ENCODE measurements at places on chromosomes 4 and X.

GRCh38 chr4:28014469-28014868 lies 1153.8 kb downstream of the STIM2 start:
- DNase-seq, result no peak

DNA sequence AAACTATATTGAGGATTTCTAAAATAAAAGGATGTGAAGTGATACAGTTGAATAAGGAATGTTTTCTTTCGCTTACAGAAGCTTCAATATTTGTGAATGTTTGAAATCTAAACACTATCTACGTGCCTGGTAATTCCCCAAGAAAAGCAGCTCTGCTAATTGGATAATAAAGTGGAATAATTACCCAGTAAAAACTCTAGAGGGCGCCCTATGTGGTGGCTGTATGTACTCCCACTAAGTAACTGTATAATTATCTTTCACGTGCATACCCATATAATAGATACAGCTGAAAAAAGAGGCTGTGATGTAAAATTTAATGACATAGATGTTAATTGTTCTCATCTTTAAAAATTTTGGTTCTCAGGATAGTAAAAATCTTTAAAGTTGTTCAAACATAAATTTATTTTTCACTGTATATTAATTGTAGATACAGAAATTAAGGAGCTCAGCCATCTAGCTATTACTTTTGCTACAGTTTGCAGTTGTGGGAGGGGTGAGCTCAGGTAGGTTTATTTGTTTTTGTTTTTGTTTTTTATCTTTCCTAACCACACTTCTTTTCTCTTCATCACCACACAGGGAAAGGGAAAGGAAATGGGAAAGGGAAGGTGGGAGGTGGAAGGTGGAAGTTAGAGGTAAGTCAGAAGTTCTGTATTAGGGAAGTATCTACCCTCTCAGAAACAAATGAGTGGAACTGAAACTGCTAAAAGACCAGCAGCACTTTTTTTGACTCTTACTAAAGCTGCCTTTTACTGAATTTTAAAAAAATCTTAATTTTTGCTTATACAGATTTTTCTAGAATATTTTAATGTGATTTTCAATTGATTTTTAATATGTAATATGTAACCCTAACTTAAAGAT lies 151.7 kb upstream of the RPS6KA6 start:
- DNase-seq, result no peak

DNA sequence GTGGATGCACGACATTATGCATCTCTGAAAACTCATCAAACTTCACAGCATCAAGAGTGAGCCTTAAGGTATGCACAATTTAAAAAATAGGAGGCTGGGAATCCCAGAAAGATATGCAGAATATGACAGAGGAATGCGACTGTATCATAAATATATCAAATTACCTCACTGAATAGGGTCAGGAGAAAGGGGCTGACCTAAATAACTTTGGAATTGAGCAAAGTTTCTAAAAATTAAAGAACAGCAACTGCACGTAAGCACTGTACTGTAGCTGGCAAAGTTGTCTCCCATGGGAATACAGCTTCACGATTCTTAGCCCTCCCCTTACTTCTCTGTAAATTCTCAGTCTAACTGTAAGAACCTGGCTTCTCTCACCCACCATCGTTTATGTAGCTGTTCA lies 397.4 kb upstream of the ZFP42 start:
- no peak for DNase-seq

DNA sequence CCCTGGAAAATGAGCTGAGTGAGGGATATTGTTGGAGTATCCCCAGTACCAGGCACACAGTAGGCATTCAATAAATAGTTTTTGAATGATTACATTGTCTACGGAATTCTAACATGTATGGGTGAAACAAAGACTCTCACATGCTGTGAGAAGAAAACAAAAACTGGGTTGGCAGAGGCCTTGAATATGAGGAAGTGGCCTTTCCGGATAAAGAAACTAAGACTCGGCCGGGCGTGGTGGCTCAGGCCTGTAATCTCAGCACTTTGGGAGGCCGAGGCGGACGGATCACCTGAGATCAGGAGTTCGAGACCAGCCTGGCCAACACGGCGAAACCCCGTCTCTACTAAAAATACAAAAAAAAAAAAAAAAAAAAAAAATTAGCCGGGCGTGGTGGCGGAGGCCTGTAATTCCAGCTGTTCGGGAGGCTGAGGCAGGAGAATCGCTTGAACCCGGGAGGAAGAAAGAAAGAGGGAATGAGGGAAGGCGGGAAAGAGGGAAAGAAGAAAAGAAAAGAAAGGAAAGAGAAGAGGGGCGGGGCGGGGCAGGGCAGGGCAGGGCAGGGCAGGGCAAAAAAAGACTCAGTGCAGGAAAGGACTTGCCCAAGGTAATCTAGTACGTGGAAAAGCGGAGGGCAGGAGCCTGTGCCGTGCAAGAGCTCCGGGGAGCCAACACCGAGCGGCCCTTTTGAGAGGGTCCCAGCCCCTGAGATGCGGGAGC lies 689 bp upstream of the TMA16 start:
- DNase-seq, result no peak

DNA sequence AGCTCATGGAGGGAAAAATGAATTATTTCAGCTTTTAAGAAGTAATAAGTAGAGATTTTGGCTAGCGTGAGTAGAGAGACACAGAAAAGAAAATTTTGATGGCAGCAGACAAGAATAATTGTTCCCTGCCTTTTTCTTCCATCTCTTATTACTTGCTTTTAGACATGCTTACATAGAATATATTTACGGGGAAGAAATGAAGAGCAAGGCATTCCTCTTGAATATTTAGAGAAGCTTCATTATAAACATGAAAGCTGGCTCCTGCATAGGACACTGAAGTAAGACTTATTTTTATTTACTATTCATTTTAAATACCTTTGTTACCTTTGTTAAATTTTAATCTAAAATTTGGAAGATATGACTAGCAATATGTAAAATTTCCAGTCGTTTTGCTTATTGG lies 32.2 kb downstream of the DCK start:
- DNase-seq, result no peak

GRCh38 chr4:126441173-126442035 lies 1126.6 kb downstream of the FAT4 start:
- no peak for DNase-seq

DNA sequence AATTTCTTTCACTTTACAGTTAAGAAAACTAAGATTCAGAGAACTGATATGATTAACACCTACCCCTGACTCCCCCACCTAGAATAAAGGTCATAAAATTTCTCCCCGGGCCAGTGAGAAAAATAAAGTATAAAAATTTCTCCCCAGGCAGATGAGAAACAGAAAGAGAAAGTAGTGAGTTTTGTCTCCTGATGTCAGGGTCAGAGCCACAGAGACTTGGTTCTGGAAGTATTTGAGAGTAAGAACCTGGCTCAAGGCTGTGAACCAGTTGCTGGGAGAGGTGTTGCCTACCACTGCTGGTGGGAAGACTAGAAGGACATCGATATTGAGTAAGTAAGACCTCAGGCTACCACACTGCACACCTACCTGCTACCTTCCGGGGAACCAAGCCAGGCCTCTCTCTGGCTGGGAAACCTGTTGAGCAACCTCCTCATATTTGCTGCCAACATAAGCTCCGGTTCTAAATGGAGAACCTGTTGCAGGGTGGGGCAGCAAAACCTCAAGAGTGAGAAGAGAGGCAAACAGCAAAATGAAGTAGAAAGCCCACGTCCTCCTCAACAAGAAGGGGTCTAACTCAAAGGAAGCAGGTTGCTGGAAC lies 104.2 kb upstream of the PUDP start:
- DNase-seq, result no peak

GRCh38 chr4:187294861-187295260 lies 571.2 kb upstream of the FAT1 start:
- DNase-seq, result no peak
